ENCODE measurements at places on chromosomes 11 and 22.

DNA sequence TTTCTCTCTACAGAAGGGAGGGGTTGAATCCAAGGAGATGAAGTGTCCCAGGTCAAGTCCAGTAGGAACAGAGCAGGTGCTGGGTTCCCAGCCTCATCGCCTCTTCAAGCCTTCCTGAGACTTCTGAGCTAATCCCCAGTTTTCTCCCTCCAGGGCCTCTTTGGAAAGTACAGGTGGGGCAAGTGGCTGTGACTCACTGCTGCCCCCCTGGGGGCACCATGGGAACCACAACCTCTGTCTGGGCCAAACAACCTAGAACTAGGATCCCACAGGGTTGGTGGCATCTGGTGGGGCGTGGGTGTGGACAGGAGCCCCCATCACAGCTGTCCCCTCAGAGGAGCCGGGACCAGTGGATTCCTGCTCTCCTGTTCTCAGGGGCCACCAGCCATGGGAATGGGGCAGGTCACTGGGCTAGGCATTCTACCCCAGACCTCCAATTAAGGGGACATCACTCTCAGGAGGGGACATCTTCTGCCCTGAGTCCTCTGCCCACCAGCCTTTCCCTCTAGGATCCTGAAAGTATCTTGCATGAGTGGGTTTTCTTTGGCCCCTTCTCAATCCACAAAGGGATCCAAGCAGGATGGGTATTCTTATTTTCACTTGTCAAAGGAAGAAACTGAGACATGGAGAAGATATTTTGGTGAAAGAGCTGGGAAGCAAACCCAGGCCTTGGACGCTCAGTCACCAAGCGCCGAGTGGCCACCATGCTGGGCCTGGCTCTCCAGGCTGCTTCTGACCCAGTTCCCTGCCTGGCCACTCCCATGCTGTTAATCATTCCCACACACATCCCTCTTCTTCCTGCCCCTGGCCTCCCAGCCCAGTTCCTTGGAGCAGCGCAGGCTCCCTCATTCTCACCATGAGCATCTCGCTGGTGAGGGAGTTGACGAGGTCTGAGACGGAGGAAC lies 23.8 kb downstream of the LRRC10B start:
- DNase-seq: no peak

DNA sequence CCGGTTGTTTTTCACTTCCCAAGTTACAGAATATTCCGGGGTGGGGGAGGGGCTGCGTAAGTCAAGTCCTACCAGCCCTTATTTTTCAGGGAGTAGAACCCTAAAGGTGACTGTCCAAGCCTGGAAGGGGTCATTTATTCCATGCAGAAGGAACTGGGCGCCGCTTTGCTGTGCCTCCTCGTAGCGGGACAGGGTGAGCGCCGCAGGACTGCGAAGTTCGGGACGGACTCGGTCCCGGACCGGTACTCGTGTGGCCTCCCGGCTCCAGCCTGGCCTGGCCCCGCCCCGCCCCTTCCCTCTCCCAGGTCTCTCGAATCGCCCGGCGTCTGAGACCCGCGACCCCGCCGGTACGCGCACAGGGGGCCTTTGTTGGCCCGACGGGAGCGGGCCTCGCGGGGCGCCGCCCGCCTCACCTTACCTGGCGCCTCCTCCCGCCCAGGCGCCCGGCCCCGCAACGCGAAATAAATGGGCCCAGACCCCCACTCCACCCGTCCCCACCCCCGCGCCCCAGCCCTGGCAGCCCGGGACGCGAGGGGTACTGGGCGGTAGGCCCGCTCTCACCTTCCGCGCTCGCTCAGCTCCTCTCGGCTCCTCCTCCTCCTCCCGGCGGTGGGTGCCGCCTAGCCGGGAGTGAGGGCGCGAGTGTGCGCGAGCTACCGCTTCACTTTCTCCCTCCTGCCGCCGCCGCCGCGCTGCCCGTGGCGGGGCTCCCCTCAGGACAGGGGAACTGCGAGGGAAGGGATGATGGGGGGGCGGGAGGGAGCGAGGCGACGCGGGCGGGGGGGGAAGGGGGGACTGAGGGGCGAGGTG lies 698 bp downstream of the PAK1 start:
- DNase-seq: no peak

GRCh38 chr22:24059121-24059520 lies 48.0 kb downstream of the CABIN1 start:
- DNase-seq: no peak

- DNase-seq: no peak
These were observed 10.1 kb downstream of the TXN2 start for GRCh38 chr22:36471341-36471821.

- DNase-seq: peak; percentile 67
These were observed 349.8 kb upstream of the PITPNB start for GRCh38 chr22:28268850-28269249.

GRCh38 chr11:115198321-115198741 lies 305.9 kb downstream of the CADM1 start:
- no peak for DNase-seq

- no peak for DNase-seq
These were observed 2.2 kb upstream of the SYT13 start for GRCh38 chr11:45288339-45288738.

GRCh38 chr11:15607361-15608036 lies 492.8 kb downstream of the INSC start:
- no peak for DNase-seq

DNA sequence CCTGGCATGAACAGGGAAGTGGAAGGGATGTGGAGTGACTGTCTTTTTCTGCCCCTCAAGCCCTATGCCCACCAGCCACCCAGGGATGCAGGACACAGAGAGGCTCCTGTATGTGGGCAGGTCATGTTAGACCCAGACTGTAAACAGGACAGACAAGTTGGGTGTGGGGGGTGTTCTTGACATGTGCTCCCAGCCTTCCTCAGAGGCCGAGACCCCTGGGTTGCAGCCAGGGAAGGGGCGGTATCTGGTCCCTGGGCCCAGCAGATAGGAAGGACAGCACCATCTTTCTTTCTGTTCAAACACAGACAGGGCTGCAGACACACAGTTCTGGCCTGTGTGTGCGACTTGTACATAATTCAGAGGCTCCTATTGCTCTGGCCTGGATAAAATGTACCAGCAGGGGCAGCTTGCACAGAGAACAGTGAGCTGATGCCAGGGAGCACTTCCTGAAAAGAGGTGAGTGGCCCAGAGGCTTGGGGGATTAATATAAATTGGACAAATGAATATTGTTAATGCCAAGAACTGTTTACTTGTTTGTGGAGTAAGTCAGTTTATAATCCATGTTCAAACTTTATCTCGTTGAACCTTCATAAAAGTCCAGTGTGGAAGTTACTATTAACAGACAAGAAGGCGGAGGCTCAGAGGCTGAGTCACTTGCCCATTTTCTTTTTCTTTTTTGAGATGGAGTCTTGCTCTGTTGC lies 16.6 kb downstream of the GDPD5 start:
- DNase-seq: no peak

- no peak for DNase-seq
These were observed 8.3 kb upstream of the MICALL1 start for GRCh38 chr22:37897807-37898206.

- no peak for DNase-seq
These were observed 3.0 kb downstream of the RHOG start for GRCh38 chr11:3837793-3838192.

GRCh38 chr11:68468217-68468828 lies 7.8 kb downstream of the PPP6R3 start:
- DNase-seq: no peak

DNA sequence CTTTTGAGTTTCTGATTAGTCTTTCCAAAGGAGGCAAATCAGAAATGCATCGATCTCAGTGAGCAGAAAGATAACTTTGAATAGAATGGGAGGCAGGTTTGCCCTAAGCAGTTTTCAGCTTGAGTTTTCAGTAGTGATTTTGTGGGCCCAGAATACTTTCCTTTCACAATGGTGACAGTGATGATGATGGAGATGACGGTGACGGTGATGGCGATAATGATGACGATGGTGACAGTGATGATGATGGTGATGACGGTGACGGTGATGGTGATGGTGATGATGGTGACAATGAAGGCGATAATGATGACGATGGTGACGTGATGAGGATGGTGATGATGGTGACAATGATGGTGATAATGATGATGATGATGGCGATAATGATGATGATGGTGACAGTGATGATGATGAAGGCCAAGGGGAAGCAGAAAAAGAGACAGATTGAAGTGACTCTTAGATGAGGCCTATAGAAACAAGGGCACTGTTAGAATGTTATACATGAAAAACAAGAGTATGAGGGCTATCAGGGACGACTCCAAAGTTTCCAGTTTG lies 153.4 kb upstream of the B3GAT1 start:
- DNase-seq: no peak

GRCh38 chr11:120144501-120144900 lies 6.6 kb upstream of the TRIM29 start:
- no peak for DNase-seq

- DNase-seq: peak; percentile 51
These were observed 67.2 kb downstream of the MYO7A start for GRCh38 chr11:77195071-77195755.

DNA sequence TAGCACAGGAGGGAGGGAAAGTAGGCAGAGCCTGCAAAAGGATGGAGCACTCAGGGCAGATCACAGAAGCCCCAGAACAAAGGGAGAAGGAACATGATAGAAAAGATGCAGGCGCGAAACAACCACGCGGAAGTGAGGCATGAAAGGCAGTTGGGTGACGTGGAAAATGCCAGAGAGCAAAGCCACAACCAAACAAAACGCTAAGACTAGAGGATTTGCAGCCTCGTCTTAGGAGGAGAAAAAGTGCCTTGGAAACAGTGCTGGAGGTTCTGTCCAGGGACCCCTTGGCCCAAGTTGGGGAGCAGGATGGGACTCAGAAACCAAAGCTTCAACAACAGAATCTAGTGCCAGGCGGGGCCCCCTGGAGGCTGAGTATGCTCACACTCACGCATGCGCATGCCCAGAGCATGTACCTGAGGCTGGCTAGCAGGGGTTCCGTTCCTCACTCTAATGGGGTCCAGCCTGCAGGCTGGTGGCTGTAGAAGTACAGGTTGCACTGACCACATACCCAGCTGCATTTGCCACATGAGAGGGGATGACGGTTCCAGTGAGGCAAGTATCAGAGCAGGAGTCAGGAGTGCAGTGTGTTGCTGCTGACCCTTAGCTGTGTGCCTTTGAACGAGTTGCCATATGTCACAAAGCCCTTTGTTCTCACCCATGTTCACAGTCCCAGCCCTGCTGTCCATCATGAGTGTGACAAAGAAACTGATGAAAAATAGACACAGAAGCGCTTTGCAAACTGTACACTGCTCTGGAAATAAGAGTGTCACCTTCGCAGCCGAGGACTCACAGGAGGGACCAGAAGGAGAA lies 568.6 kb upstream of the CADM1 start:
- DNase-seq: no peak

- no peak for DNase-seq
These were observed 44.9 kb downstream of the PACSIN2 start for GRCh38 chr22:42970029-42970428.

DNA sequence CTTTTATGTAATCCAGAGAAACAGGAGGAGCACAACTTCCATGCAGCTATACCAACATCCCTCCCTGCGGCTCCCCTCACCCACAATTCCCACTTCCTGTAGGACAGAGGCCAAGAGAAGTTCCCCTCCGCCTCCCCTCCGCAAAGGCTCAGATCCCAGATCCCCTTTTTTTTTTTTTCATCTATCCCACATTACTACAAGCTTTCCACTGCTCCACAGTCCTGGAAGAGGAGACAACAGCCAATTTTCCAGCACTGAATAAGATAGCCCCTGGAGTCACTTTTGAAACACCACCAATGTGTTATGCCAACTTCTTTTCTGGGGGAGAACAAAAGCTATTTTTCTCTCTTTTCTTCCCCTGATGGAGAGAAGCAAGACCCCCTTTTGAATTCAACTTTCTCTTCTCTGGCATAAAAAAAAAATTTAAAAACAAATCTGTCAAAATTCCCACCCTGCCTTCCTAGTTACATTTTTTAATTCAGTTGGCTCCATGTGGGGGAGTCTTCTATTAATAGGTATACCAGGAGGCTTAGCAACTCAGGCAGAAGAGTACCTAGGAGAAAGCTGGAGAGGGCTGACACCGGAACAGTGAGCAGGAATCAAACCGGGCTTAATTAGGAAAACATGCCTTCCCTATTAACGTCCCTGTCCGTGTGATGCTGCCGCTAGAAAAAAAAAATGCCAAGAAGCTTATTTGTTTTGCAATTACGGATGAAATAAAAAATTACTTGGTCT lies 543.4 kb downstream of the BUD13 start:
- no peak for DNase-seq

- no peak for DNase-seq
These were observed 1.9 kb upstream of the C1QTNF5 start for GRCh38 chr11:119342362-119343130.

DNA sequence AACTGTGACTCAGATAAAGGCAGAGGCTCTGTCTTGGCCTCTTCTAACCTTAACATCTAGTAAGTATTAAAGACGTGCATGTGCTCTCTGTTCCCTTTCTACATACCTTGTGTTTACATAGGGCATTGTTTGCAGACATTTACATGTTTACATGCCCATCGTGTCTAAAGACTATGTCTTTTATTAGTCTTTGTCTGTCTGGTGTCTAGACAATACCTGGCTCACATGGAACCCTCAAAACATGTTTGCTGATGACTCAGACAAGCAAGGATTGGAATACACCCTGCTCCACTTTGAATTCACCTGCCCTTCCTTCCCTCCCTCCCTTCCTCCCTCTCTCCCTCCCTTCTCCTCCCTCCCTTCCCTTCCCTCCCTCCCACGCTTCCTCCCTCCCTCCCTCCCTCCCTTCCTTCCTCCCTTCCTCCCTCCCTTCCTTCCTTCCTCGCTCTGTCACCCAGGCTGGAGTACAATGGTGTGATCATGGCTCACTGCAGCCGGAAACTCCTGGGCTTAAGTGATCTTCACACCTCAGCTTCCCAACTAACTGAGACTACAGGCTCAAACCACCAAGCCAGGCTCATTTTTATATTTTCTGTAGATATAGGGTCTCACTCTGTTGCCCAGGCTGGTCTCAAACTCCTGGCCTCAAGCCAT lies 23.7 kb upstream of the SORL1-AS1 start:
- no peak for DNase-seq

DNA sequence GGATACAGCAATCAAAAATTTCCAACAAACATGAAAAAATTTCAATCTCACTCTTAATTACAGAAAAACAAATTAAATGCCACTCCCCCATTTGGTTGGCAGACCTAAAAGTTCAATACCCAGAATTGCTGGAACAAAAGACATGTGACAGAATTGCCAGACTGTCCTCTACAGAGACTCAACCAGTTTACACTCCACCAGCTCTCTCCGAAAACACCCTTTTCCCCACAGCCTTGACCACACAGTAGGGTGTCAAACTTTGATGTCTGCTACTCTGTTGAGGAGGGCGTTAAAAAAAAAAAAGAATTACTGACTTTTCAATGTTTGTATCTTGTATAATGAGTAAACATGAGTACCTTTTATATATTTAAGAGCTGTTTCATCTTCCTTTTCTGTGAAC lies 44.7 kb upstream of the YPEL1 start:
- no peak for DNase-seq

DNA sequence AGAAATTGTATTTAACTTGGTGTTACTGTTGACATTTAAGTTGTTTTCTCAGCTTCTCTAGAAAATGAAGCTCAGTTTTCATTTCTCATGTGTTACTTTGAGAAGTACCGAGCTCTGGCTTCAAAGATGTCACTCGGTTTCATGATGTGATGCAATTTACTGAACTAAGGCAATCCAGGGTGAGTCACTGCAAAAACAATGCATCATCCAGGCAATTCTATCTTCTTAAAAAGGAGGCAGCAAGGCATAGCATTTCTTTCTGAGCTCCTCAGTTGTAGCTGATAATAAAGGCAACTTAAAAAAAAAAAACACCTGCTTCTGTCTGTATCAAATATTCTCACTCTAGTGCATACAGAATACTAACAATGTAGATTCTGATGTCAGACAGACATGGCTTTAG lies 91.1 kb upstream of the KCNA4 start:
- no peak for DNase-seq
